ENCODE measurements at places on chromosomes 4 and X.

- DNase-seq, result no peak
Observed at GRCh38 chr4:82601242-82602015, 39.6 kb upstream of the TMEM150C start.

DNA sequence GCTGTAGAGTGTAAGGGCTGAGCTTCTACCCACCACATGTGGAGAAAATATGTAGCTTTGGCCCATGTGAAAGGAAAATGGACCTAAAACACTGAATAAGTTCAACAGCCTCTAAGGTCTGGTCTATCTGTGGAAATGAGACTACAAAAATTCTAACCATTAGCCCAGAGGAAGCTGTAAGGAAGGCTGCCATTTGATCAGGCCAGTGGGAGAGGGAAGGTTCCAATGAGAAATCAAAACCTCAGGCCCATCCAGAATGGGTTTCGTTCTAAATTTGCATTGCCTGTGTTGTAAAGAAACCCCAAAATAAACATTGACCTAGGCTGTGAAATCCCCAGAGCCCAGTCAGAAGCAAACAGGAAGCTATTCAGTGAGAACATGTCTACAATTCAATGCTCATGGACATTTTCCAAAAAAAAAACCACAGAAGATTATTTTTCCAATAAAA is 320.4 kb upstream of the SLC7A11 start:
- no peak for DNase-seq

- DNase-seq, result no peak
Observed at GRCh38 chr4:108831886-108832285, 69.0 kb upstream of the ETNPPL start.

- no peak for DNase-seq
Observed at GRCh38 chrX:65874110-65874509, 165.8 kb downstream of the VSIG4 start.

DNA sequence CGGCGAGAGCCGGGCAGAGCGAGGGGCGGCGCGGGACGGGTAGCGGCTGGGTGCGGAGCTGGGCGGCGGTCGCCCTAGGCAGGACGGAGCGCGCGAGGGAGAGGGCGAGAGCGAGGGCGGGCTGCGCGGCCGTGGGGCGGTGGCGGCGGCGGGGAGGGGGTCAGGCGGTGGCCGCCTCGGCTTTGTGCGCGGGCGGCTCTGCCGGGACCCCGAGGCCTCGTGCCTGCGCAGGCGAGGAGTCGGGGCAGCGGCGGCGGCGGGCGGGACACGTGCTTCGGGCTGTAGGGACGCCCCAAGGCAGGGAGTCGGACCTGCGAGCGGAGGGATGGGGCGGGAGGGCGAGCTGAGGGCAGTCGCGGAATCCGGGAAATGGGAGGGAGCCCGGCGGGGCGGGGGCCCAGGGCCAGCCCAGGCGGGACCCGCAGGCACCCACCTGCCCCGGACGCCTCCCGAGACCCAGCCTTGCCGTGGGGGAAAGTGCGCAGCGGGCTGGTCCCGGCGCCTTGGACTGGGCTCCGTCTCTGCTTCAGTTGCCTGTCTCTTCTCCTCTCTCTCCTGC is 465 bp downstream of the BMPR1B start:
- DNase-seq, result no peak

- no peak for DNase-seq
Observed at GRCh38 chr4:141815646-141816045, 179.3 kb downstream of the IL15 start.

- no peak for DNase-seq
Observed at GRCh38 chr4:10272511-10272910, 155.9 kb upstream of the WDR1 start.

Measured in activated CD4-positive, CD25-positive, alpha-beta regulatory T cell treated with anti-CD3 and anti-CD28 coated beads, Interleukin-2, amount 50 U/mL, for 72 hours (primary cell).